ENCODE measurements at places on chromosomes 2 and 18. TPM values are rescaled to one million over a fixed set of nuclear protein-coding genes. Genes with fewer than 3 reads are reported as not detected.

GAD1 gene
- 0.14 TPM for total RNA-seq

PARD6G gene
- 1.6 TPM for total RNA-seq

PJVK gene
- total RNA-seq, result 0.80 TPM

LCT gene
- under 0.01 TPM for total RNA-seq

CCDC74B gene
- total RNA-seq, result 0.66 TPM

SERPINB8 gene
- 54.5 TPM for total RNA-seq

PSMA8 gene
- total RNA-seq, result not detected

ZBTB14 gene
- 24.4 TPM for total RNA-seq

ACMSD gene
- total RNA-seq, result not detected

RAD51AP2 gene
- total RNA-seq, result not detected

CACNB4 gene
- total RNA-seq, result 1.2 TPM

SFXN5 gene
- total RNA-seq, result 16.0 TPM

All from thoracic aorta endothelial cell (primary cell).